ENCODE measurements at places on chromosomes 11 and 22.
A peak's percentile ranks its signal among the peaks of the same experiment; 100 is the strongest.

DNA sequence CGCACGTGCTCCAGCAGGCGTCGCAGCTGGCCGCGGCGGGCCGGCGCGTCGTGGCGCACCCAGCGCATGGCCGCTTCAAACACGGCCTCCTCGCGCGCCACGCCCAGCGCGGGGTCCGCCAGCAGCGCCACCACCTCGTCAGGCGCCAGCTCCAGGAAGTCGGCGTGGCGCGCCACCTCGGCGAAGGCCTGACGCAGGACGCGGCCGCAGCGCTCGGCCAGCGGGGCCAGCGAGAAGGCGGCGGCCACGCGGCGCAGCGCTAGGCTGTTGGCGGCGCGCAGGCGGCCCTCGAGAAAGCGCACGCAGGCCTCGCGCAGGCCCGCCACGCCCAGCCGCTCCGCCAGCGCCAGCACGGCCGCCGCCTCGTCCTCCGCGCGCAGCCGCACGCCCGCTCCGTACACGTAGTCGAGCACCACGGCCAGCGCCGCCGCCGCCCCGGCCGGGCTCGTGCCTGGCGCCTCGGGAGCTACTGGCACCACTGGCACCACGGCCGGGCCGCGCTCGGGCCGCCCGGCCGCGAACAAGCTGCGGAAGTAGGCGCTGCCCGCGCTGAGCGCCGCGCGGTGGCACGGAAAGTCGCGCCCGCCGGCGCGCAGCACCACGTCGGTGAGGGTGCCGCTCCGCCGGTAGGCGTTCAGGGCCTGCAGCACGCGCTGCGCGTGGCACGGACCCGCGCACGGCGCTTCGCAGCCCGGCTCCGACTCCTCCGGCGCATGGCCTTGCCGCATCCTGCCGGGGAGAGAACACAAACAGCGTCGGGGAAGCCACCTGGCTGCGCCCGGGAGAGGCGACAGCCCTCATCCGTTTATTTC, 2.9 kb downstream of the KLHL35 start:
- ATAC-seq = peak; percentile 84

GRCh38 chr22:46913351-46913750, 150.9 kb downstream of the TBC1D22A start:
- ATAC-seq = no peak

DNA sequence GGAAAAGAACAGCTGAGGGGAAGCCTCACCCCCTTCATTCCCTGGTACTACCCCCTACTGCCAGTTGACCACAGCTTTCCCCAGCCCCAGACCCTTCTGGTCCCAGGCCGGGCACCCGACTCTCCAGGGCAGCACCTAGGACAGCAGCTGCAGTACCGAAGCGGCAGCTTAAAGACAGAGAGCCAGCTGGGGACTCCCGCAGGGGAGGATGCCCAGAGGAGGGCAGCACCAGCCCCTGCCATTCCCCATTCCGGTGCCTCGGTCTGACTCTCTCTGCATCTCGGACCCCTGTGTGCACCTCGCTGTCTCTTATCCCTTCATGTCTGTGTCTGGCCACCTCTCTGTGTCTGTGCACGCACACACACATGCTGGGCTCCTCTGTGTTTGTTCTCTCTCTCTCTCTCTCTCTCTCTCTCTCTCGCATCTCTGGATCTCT, 9.4 kb downstream of the IGSF9B start:
- ATAC-seq = peak; percentile 56

GRCh38 chr22:30438559-30438958, 13.0 kb downstream of the MTFP1 start:
- ATAC-seq = no peak

GRCh38 chr22:43236411-43237166, 49.7 kb upstream of the TTLL12 start:
- ATAC-seq = no peak

GRCh38 chr11:111978028-111978771, 41.1 kb downstream of the DIXDC1 start:
- no peak for ATAC-seq

- no peak for ATAC-seq
These were observed 75.3 kb upstream of the MTNR1B start for GRCh38 chr11:92894197-92894596.

GRCh38 chr22:35761037-35761436, 43.4 kb downstream of the APOL5 start:
- no peak for ATAC-seq

DNA sequence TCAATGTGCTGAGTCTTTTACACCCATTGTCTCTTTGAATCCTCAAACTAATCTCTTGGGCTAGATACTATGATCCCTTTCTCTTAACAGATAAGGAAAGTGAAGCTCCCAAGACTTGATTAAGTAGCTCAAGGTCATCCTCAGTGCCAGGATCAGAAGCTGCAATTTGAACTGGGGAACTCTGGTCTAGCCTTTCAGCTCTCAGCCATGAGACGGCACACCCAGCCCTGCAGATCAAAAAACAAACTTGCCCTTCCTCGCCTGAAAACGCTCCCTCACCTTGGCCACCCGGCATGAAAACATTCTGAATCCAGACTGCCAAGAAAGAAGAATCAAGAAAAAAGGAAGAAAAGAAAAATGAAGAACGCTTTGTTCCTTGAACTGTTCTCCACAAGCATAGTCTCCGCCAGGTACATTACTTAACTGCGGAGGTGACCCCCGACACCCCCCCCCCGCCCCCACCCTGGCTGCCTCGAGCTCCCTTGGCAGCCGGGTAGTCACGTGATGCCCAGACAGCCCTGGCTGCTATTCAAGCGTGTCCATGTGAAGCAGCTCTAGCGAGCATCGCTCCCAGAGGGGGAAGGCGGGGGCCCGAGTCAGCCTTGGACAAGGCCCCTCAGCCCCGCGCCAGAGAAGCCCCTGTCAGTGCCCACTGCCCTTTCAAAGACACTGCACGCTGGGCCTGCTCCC, 451.2 kb downstream of the MIAT start:
- ATAC-seq = no peak

DNA sequence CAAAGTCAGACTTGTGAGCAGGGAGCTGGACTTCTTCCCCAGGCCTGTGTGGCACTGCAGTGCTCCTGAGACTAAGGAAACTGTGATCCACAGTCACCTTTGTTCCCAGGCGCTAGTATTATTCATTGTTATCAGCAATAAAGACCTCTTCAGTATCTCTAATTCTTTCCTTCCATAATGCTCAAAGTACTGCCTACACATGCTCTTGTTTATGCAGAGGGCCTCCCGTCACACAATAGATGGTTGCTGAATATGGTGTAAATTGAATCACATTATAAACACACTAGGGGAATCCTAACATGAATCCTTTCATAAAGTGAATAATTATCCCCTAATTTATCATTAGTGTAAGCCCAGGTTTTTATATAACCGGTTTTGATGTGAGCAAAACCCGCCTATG, 493.3 kb downstream of the BUD13 start:
- no peak for ATAC-seq

DNA sequence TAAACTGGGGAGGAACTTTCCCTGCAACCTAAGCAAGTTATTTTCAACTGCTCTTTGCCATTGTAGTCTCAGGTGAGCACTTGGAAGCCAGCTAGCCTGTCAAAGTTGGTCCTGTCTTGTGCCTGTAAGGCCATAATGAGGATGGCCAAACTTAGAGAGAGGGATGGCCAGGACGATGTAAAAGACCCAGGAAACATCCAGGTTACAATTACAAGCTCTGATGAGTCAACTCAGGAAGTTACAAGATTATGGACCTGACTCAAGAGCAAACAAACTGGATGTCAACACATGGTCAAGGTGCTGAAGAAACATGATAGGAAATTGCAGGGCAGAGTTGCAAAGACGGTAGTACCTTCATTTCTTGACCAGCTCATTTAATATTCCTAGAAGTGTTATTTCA, 1.6 kb downstream of the GTPBP1 start:
- no peak for ATAC-seq

- ATAC-seq = no peak
These were observed 44.0 kb upstream of the WT1 start for GRCh38 chr11:32479291-32479690.

- ATAC-seq = peak; percentile 56
These were observed 34.2 kb upstream of the FCHSD2 start for GRCh38 chr11:73176145-73176873.

DNA sequence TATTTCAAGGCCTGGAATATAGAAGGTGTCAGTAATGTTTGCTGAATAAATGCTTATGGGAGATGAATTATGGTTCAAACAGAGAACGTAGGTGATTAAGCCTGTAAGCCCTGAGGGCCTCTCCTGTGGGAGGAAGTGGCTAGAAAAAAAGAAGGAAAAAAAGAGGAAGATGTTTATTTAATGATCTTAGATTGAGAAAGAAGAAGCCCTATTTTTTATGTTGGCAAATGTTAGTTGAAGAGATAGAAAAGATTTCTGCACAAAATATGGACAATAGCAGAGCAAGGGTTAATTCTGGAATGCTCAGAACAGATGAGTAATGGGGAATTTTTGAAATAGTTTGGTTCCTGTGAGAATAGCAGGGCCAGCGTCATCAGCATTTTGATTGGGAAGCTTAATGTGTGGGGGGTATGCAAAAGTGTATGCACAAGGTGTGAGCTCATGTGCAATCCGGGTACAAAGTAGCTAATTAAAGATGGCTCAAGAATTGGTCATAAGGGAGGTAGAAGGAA, 95.7 kb downstream of the TEAD1 start:
- no peak for ATAC-seq

GRCh38 chr11:35358391-35358790, 61.0 kb downstream of the SLC1A2 start:
- no peak for ATAC-seq

GRCh38 chr11:127191689-127192088, 191.1 kb upstream of the KIRREL3 start:
- ATAC-seq = no peak

GRCh38 chr11:119368121-119369034, 13.1 kb downstream of the USP2 start:
- no peak for ATAC-seq

GRCh38 chr11:12241971-12242672, 131.7 kb downstream of the MICAL2 start:
- no peak for ATAC-seq
